ENCODE measurements at places on chromosomes 12 and 14.

GRCh38 chr12:75982979-75983660 lies 48.5 kb downstream of the PHLDA1 start:
- ATAC-seq, result peak; percentile 54

GRCh38 chr12:92648242-92649031 lies 54.4 kb upstream of the PLEKHG7 start:
- ATAC-seq, result no peak

DNA sequence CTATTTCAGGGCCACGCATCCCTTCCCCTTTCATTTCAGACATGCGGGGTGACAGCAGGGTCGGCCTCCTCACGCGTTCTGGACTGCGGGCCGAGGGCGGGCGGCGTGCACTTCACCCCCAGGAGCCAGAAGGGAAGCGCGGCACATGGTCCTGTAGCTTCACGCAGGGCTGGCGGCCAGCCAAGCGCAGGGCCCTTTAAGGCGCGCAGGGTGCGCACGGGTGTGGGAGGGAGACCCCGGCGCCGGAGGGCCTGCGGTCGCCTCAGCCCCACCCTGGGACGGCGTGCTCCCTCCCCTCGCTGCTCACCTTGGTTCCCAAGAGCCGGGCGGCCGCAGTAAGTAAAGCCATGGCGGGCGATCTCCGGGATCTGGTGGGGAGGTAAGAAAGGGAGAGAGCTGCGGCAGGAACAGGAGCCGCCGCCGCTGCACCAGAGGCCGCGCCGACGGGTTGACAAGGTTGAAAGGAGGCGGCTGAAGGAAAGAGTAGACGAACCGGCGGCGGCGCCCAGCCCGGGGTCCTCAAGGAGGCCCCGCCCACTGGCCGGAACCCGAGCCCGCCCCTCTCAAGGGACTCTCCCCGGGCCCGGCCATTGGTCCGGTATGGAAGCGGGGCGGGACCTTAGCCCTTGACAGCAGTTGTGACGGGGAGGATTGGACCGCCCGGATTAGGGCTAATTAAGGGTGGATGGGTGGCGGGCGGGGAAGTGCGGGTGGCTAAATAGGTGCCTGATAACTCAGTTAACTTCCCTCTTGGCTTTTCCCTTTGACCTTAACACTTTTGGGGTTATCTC lies at the start of gene CS:
Gene CS (minus strand): TSS at position 478 of the 791 bp plus-strand sequence. CDS start 129 bp downstream, at position 349.
- peak; percentile 89 for ATAC-seq

- no peak for ATAC-seq
Observed at GRCh38 chr14:93729993-93730392, 58.3 kb downstream of the PRIMA1 start.

DNA sequence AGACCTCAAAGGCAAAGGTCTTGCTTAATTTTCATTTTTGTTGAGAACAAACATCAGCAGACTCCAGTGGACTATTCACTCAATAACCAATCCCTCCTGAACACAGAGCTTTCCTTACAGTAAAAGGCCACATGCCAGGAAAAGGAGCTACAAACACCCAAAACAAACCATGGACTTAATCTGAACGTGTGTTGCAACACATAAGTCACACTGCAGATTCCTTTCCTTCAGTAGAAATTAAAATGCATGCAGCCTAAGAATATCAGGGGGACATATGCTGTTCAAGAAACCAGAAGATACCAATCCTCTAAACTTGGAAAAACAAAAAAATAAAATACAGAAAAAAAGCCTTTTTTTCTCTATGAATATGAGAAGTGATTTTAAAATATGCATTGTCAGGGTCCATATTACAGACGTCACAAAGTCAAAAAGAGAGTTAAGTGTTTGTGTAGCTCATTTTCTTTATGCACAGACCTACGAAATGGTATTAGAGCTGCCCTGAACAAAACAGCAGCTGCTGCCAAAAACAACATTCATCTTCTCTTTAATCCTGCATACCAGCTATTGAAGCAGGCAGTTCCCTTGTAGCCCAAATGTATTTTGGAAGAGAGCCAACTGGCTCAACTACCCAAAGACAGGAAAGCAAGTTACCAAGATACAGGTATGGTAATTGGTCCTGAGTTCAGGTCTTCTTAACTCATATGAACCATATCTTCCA lies 26.2 kb downstream of the KITLG start:
- ATAC-seq, result peak; percentile 65

- no peak for ATAC-seq
Observed at GRCh38 chr12:90543374-90543773, 411.6 kb downstream of the CCER1 start.

DNA sequence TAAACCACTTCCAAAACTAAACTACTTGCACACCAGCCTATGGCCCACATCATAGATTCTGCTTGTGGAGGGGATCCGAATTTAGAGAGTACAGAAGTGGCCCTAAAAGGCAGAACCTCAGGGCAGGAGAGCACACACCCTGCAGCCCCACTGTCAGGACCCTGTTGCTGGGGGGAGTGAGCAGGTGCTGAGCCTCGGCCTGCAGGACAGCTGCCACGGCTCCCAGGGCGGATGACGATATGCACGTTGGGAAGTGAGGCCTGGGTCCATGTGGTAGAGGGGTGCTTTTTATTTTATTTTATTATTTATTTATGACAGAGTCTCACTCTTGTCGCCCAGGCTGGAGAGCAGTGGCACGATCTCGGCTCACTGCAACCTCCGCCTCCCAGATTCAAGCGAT lies 73.5 kb downstream of the TNFAIP2 start:
- no peak for ATAC-seq

GRCh38 chr12:124509300-124509675 lies 58.1 kb downstream of the NCOR2 start:
- no peak for ATAC-seq

DNA sequence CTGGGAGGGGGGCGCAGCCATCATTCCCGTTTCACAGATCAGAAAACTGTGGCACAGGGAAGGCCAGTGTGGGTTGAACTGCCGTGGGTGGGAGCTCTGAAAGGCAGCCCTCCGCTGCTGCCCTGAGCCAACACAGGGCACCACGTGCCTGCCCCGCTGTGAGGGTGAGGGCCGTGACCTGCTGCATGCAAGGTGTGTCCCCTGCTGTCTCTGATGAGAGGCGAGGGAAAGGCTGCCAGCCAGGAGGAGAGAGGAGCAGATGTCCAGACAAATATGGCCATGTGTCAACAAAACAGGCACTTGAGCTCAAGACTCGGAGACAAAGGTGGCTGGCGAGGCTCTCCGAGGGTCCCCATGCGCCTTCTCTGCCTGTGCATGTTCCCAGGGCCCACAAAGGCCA lies 108.8 kb downstream of the RBM19 start:
- ATAC-seq, result no peak

DNA sequence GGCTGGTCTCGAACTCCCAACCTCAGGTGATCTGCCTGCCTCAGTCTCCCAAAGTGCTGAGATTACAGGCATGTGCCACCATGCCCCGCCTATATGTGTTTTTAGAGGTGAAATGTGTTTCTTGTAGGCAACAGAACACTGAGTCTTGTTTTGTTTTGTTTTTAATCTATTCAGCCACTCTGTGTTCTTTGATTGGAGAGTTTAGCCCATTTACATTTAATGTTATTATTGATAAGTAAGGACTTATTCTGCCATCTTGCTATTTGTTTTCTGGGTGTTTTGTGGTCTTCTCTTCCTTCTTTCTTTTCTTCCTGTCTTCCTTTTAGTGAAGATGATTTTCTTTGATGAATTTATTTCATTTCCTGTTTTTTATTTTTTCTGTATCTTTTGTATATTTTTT lies 29.6 kb downstream of the IFNG start:
- no peak for ATAC-seq

DNA sequence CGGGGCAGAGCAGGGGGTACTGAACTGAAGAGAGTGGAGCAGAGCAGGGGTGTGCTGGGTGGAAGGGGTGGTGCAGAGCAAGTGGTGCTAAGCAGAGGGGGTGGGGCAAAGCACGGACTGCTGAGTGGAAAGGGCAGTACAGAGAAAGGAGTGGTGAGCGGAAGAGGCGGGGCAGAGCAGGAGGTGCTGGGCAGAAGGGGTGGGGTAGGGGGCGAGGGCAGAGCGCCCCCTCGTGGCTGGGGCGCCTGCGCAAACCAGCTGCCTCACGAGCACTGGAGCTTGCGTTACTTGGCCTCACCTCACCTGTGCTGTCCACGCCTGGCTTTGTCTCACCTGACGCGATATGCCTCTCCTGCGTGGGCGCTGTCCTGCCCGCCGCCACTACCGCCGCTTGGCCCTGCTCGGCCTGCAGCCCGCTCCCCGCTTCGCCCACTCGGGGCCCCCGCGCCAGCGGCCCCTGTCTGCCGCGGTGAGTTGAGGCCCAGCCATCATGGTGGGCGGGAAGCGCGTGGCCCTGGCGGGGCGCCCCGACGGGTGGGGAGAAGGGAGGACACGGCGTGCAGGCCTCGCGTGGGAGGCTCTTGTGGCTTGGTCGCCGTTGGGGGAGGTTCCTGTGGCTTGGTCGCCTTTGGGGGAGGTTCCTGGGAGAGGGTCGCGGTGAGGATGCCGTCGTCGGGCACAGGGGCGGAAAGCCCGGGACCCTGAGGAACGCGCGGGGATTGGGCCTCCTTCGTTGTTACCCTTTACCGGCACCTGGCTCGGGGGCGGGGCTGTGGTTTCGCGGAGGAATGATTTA lies at the start of gene COX8C:
Gene COX8C (plus strand): TSS at position 257 of the 796 bp plus-strand sequence. CDS start 87 bp downstream, at position 344.
- no peak for ATAC-seq

DNA sequence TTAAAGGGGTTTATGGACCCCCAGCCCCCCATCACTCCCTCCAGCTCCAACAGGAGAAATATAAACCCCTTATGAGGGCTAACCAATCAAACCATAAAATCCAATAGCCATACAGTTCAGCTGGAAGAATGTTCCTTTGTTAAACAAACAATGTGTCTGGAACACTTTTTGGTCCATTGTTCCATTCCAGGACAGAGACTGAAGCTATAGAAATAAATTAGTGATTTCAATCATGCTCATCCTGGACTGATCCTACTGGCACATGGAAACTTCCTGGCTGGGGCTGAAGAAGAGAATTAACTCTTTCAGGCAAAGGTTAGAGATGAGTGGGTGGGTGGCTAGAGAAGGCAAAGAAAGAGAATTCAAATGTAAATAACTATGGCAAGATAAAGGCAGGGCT lies 63.4 kb downstream of the ANO2 start:
- no peak for ATAC-seq

DNA sequence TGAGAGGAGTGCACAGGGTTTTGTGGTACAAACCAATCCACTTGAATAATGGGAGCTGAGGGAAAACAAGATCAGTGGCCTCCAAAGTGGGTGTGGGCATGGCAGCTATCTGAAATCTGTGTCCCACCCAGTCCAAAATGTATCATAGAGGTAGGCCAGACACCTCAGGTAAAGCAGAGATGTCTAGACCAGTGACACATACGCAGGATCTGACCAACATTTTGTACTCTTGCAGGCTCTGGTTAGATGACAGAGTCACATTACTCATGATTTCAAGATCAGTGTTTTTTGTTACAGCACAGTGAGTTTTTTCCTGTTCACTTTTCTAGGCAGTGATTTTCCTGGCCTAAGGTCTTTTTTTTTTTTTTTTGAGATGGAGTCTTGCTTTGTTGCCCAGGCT lies 211.8 kb downstream of the PCNX1 start:
- ATAC-seq, result no peak

DNA sequence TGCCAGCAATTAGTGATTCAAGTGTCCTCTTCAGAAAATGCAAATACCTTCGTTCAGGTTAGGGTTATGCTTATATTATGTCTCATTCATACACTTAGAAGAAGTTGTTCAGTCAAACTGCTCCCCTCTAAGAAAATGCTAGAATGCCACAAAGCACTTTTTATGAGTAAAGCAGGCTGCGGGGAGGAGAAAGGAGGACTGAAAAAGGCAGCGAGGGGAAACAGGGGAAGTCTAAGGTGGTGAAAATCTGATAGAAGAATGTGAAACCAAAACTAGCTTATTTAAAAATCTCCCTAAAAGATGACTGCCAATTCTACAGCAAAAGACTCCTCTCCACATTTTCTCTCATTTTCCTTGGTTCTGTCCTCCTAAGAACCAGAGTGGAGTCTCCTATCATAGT lies 70.1 kb downstream of the PRKD1 start:
- no peak for ATAC-seq

DNA sequence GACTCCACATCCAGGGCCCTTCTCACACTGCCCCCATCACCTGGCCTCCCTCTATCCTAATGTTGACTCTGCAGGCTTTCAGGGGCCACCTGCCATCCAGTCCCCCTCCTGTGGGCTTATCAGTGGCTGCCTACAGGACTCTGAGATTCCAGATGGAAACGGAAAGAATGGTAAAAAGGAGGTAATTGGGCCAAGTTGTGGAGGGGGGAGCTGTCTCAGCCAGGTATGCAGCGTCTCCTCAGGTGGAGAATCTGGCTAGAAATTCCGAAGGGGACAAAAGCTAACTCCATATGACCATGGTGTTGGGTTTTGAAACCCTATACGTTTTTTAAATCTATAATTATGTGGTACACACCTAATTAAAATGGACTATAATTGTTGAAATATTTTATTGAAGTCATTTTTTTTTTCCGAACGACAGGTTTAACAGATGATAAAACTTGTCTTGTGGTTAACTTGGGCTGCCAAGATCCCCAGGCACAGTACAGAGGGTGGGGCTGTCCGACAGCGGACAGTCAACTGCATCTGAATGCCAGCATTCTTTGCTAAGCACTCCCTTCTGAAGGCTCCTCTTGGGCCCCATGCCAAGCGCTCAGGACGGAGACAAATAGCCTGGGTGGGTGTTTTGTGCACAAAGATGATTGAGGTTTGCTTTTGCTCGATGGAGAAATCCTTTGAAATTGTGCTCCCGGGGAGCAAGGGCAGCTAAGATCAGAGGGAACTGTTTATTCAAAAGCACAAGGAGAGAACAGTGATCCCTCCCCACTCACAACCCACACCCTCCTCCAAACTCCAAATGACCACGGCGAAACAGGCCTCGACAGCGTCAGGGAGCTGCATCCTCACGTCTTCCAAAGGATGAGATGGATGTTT lies 365.6 kb downstream of the BCL11B start:
- peak; percentile 93 for ATAC-seq

DNA sequence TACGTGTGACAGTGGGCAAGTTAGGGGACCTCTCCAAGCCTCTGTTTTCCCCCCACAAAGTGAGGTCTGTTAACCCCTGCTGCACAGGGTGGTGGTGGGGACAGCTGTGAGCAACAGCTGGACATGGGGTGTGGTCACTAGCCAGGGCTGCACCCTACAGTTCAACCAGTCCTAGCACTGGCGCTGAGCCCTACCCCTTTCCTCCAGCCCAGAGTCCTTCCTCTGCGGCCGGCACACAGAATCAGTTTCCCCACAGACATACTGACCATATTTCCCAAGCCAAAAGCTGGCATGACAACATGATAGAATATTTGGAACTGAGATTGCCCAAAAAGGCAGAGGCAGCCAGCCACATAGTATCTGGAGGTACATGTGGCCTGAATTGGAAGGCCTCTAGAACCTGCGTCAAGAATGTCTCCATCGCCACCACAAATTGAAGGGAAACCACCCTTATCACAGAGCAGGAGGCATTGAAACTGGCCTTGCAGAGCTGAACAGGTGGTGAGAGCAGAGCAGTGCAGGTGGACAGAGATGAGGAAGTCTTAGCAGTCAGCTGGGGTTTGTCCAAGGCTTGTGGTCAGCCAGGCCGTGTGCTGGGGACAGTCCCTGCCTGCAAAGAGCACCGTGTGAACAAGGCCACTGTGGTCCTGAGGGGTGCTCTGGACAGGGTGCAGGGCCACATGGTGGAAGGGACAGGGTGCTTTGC lies 21.2 kb downstream of the DEGS2 start:
- no peak for ATAC-seq

- no peak for ATAC-seq
Observed at GRCh38 chr14:66009089-66009488, 477.1 kb upstream of the CCDC196 start.
